ENCODE measurements at places on chromosomes 3 and 15.

DNA sequence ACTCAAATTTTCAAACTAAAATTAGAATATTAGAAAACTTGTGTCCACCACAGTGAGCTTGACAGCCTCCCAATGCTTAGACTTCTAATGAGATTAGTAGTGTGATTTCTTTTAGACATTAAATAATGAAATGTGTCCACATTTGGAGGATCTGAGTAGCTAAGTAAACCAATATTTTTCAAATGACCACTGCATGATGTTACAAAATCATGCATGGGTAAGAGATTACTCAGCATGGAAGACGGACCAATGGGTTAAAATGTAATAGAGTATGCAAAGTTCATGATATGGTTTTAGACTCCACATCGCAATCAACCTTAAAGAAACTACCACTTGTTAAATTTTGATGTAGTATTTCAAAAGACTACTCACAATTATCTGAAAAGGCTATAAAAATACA, 130.6 kb downstream of the IMPG2 start:
- no peak for DNase-seq

DNA sequence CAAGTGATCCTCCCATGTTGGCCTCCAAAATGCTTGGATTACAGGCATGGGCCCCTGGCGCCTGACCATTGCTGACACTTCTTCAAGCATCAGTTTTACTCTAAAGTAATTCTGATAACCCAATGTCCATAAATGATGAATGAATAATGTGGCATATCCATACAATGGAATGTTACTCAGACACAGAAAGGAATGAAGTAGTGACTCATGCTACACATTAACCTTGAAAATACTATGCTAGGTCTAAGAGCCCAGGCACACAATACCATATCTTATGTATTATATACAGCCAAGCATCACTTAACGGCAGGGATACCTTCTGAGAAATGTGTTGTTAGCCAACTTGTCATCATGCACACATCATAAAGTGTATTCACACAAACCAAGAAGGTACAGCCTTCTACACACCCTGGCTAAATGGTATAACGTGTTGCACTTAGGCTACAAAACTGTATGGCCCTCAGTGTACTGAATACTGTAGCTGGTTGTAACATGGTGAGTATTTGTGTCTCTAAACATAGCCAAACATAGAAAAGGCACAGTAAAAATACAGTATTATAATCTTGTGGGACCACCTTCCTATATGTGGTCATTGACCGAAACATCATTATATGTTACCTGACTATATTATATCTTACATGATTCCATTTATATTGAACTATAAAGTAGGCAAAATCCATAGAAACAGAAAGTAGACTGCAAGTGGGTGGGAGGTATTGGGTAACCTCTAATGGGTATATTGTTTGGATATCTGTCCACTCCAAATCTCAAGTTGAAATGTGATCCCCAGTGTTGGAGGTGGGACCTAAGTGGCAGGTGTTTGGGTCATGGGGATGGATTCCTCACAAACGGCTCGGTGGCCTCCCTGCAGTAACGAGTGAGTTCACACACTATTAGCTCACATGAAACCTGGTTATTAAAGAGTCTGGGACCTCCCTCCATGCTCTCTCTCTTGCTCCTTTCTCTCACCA, 31.4 kb downstream of the MKRN2 start:
- DNase-seq: no peak

GRCh38 chr15:28022961-28023360, 76.2 kb downstream of the OCA2 start:
- no peak for DNase-seq

- DNase-seq: no peak
Measured at GRCh38 chr15:46117071-46117470, 482.2 kb downstream of the SQOR start.

- peak; percentile 23 for DNase-seq
Measured at GRCh38 chr3:77254967-77255831, 215.3 kb downstream of the ROBO2 start.

GRCh38 chr3:126911162-126912026, 71.5 kb upstream of the PLXNA1 start:
- peak; percentile 66 for DNase-seq

GRCh38 chr3:15081960-15082664, 16.8 kb downstream of the RBSN start:
- peak; percentile 14 for DNase-seq

GRCh38 chr3:184169896-184170875, 4.5 kb upstream of the AP2M1 start:
- DNase-seq: no peak

GRCh38 chr3:21435871-21436270, 315.1 kb downstream of the ZNF385D start:
- peak; percentile 43 for DNase-seq
